ENCODE measurements at places on chromosomes 12 and 14. TPM values are rescaled to one million over a fixed set of nuclear protein-coding genes. Genes with fewer than 3 reads are reported as not detected.

GRCh38 chr14:50045039-50045711 lies 71.2 kb downstream of the VCPKMT start:
- H3K36me3 ChIP-seq = no peaks in the 10 kb centered on the region
- H3K4me3 ChIP-seq = no peak overlapping the region
- H3K27ac ChIP-seq = peak overlapping the region; percentile 36
- H3K4me1 ChIP-seq = peaks cover 58% of the 10 kb centered on the region
- no peaks in the 10 kb centered on the region for H3K27me3 ChIP-seq
- peak; percentile 64 for DNase-seq

- no peak overlapping the region for H3K27ac ChIP-seq
- no peak overlapping the region for H3K4me3 ChIP-seq
Measured at GRCh38 chr12:26203167-26203780, 7.9 kb downstream of the SSPN start.

DNA sequence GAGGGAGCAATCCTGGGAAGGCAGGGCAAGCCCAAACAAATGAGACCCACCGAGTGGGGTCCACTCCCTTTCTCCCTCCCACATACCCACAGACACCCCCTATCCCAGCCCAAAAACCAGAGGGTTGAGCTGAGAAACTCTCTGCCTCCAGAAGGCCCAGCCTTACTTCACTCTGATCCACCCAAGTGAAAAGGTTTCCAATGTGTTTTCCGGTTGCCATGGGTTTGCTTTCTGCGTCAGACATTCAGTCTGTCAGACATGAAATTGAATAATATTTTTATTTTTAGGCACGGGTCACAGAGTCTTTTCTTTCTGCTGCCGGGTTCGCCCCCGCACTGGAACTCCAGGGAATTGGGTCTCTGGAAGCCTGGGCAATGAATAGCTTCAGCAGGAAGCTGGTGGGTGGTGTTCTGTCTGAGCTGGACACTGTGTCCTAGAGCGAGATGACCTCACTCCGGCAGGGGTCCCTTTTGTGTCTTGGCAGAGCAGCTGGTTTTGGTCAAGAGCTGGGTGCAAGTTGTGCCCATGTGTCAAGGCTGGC lies 69.8 kb upstream of the CLMN start:
- no peaks in the 10 kb centered on the region for H3K27me3 ChIP-seq
- H3K4me1 ChIP-seq = no peaks in the 10 kb centered on the region
- H3K27ac ChIP-seq = no peak overlapping the region
- H3K36me3 ChIP-seq = no peaks in the 10 kb centered on the region
- no peak overlapping the region for H3K4me3 ChIP-seq

- no peaks in the 10 kb centered on the region for H3K27me3 ChIP-seq
- no peak for DNase-seq
- H3K4me3 ChIP-seq = no peak overlapping the region
- H3K36me3 ChIP-seq = no peaks in the 10 kb centered on the region
- no peaks in the 10 kb centered on the region for H3K4me1 ChIP-seq
- no peak overlapping the region for H3K27ac ChIP-seq
Measured at GRCh38 chr12:29612912-29613311, 115.4 kb upstream of the OVCH1 start.

DNA sequence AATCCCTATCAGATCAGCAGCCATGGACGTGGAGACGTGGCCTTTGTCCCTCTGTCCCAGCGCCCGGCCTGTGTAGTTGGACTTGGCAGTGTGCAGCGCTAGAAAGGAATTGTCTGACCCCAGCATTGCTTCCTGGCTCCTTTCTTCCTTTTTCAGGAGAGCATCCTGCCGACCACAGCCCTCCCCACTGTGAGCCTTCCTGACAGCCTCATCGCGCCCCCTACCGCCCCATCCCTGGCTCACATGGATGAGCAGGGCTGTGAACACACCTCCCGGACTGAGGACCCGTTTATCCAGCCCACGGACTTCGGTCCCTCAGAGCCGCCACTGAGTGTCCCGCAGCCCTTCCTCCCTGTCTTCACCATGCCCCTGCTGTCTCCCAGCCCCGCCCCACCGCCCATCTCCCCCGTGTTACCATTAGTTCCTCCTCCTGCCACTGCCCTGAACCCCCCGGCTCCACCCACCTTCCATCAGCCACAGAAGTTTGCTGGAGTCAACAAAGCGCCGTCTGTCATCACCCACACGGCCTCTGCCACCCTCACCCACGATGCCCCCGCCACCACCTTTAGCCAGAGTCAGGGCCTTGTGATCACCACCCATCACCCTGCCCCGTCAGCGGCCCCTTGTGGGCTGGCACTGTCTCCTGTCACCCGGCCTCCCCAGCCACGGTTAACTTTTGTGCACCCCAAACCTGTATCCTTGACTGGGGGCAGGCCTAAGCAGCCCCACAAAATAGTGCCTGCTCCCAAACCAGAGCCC lies 40.6 kb downstream of the IL31 start:
- no peak overlapping the region for H3K4me3 ChIP-seq
- H3K27me3 ChIP-seq = no peaks in the 10 kb centered on the region
- no peak for DNase-seq

DNA sequence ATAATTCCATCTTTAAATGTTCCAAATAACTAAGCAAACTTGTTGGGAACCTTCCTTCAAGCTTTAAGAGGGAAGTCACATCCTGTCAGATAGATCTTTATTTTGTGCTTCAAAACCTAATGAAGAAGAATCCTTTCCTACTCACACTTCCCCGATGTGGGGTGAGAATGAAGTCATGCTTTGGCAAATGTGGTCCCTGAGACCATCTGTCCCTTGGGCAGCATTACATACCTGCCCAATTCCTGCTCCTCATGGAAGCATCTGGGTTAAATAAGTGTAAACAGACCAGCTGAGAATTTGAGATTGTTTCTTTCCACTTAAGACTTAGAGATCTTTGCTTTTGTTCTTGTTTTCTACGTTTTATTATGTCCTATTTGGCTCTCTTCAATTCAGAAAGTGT lies 606.0 kb upstream of the TMEM132C start:
- H3K27ac ChIP-seq = no peak overlapping the region
- DNase-seq = no peak
- no peaks in the 10 kb centered on the region for H3K27me3 ChIP-seq

- H3K4me3 ChIP-seq = no peak overlapping the region
- no peaks in the 10 kb centered on the region for H3K27me3 ChIP-seq
- no peaks in the 10 kb centered on the region for H3K4me1 ChIP-seq
- DNase-seq = no peak
Measured at GRCh38 chr12:100566887-100567637, 6.4 kb upstream of the GAS2L3 start.

GRCh38 chr14:95204705-95205104 lies 47.4 kb upstream of the DICER1 start:
- no peaks in the 10 kb centered on the region for H3K36me3 ChIP-seq
- H3K27me3 ChIP-seq = no peaks in the 10 kb centered on the region
- H3K4me1 ChIP-seq = peaks cover 7% of the 10 kb centered on the region
- H3K4me3 ChIP-seq = no peak overlapping the region
- H3K27ac ChIP-seq = no peak overlapping the region

- DNase-seq = no peak
- peaks cover 5% of the 10 kb centered on the region for H3K4me1 ChIP-seq
- H3K27ac ChIP-seq = no peak overlapping the region
Measured at GRCh38 chr12:122961531-122962329, 4.5 kb downstream of the ABCB9 start.

DNA sequence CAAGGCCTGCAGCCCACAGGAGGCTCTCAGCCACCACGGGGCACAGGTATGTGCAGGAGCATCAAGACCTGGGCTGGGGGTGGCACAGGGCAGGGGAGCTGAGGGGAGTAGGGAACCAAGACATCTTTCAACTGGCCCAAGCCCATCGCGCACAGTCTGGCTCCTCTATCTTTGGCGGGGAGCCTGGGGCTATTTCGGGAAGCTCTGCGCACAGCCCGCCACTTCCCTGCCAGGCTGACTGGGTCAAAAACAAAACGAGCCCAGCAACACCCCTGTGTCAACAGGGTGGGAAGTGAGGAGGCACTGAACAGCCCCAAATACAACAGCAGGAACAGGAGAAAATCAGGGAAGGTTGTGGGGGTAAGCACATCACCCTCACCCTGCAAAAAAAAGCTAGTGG lies 83.9 kb downstream of the ARL6IP4 start:
- H3K27ac ChIP-seq = no peak overlapping the region
- H3K4me1 ChIP-seq = peaks cover 6% of the 10 kb centered on the region
- H3K27me3 ChIP-seq = no peaks in the 10 kb centered on the region
- no peak for DNase-seq

DNA sequence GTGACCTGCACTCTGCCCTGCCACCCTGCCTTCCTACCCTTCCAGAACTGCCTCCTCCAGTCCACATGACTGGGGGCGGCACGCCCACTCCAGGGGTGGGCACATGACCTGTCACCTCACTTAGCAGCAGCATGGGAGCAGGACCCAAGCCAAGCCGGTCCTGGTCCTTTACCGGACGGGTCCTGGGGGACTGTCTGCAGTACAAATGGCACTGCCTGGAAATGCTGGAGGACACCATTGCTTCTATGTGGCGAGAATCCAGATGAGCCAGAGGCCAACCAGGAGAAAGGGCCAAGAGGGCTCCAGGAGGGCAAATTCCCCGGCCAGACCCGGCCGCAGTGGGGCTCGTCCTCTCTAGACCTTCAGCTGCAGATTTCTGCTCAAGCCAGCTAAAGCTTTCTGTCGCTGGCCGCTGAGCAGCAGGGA lies 33.1 kb downstream of the ITPK1 start:
- no peaks in the 10 kb centered on the region for H3K4me1 ChIP-seq
- DNase-seq = no peak
- H3K27ac ChIP-seq = no peak overlapping the region

- H3K27ac ChIP-seq = no peak overlapping the region
- no peak for DNase-seq
- H3K4me1 ChIP-seq = no peaks in the 10 kb centered on the region
- H3K4me3 ChIP-seq = no peak overlapping the region
- H3K36me3 ChIP-seq = no peaks in the 10 kb centered on the region
- H3K27me3 ChIP-seq = no peaks in the 10 kb centered on the region
Measured at GRCh38 chr12:65152596-65152995, 16.8 kb upstream of the LEMD3 start.

DNA sequence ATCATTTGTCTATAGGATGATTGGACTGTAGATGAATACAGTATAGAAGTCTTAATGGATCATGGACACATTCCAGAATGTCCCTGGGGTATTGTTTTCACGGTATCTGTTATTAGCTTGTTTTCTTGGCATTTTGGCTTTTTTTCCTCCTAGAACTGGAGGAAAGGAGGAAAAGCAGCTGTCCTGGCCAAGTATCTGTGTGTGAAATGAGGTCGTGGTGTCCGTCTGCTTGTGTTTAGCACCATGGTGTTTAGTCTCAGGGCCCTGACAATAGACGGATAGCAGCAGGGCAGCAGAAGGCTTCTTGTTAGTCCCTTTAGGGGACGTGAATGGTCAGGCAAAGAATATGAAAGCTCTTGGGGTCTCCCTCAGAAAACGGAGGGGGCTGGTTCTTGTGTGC lies 21.2 kb downstream of the FGF6 start:
- H3K27ac ChIP-seq = no peak overlapping the region
- no peaks in the 10 kb centered on the region for H3K36me3 ChIP-seq
- no peaks in the 10 kb centered on the region for H3K4me1 ChIP-seq
- H3K4me3 ChIP-seq = no peak overlapping the region
- H3K27me3 ChIP-seq = no peaks in the 10 kb centered on the region

TAS2R7 gene
- not detected for total RNA-seq

SARNP gene
- total RNA-seq = 70.9 TPM

FOXG1 gene
- total RNA-seq = not detected

CLEC4E gene
- not detected for total RNA-seq

EML1 gene
- 7.2 TPM for total RNA-seq
